ENCODE measurements at places on chromosomes 12 and 14.

- DNase-seq: no peak
These were observed 20.4 kb downstream of the RGS6 start for GRCh38 chr14:71952381-71953363.

DNA sequence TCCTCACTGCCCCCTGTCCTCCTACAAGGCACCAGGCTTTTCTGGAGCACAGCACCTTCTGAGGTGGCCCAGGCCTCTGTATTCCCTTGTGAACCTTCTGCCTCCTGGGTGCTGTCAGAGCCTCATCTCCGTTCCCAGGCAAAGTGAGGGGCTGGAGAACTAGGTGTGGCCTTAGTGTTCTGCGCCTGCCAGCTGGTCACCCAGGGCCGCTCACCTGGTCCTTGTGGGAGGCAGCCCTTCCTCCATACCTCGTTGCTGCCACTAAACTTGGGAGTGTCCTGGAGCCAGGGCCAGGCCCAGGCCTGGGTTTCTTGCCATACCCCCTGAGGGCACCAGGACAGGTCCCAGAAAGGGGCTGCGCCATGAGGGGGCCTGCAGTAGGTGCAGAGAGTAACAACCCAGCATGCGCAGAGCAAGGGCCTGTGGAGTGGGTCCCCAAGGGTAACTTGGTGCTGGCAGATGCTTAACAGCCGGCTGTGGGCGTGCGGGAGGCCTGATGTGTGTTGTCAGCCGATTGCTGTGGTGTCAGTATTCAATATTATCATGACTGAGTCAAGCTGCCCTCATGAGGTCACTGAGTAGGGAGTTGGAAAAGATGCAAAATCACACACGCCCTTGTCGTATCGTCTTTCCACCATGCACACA is 17.1 kb downstream of the OTUB2 start:
- no peak for DNase-seq

DNA sequence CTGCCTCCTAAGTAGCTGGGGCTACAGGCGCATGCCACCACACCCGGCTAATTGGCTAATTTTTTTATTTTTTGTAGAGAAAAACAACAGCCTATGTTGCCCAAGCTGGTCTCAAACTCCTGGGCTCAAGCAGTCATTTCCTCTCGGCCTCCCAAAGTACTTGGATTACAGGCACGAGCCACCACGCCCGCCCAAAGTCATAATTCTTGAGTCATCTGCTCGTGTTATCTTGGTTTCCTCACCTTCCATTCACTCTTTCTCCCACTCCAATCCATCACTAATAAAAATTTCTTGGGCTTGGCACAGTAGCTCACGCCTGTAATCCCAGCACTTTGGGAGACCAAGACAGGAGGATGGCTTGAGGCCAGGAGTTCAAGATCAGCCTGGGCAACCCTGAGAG is 32.0 kb downstream of the ITGA7 start:
- DNase-seq: no peak

- no peak for DNase-seq
These were observed 9.6 kb downstream of the BAG5 start for GRCh38 chr14:103552846-103553210.

- DNase-seq: no peak
These were observed 45.1 kb downstream of the ARID2 start for GRCh38 chr12:45774508-45775162.

- no peak for DNase-seq
These were observed 35.1 kb downstream of the TRPV4 start for GRCh38 chr12:109797905-109798669.

DNA sequence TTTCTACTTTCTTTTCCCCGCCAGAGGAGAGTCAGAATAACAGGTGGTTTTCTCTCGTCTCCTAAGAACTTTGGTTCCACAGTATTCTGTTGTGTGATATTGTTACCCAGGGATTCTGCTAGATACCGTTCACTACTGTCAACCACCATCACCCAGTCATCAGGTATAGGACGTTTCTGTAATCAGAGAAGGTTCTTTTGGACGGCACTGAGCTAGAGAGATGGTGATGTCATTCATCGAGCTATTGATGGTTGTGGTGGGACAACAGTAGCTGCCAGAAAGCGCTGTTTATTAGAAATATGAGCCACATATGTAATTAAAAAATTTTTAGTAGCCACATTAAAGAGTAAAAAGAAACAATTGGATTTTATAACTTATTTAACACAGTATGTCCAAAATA is 17.0 kb downstream of the ERC1 start:
- no peak for DNase-seq

DNA sequence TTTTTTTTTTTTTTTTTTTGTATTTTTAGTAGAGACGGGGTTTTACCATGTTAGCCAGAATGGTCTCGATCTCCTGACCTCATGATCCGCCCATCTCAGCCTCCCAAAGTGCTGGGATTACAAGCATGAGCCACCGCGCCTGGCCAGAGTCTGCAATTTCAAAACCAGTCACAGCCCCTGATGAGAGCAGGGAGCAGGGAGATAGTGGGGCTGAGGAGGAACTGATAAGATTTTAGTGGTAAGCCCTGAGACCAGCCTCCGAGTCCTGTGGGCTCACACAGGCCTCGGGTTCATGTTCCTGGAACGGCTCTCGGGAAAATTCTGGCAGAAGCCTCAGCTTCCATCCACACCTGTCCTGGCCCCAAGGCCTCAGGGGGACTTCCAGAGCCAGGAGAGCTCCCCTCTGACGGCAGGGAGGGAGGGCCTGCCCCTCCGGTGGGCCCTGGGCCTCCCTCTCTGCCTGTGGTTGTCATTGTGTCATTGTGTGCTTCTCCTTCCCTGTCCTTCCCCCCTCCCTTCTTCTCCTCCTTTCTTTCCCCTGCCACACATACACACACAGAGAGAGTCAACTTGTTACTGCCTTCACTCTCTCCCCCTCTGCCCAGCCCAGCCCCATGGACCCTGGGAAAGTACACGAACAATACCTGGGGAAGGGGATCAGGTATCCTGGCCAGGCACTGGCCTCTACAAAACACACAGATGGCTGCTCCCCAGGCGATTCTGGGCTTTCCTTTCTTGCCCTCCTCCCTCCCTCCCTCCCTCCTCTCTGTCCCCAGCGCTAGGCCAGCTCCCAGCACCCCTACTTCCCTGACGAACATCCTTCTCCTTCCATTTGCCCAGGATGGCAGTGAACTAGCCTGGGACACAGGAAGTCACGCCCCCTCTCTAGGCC is 294.1 kb downstream of the DPF3 start:
- no peak for DNase-seq

DNA sequence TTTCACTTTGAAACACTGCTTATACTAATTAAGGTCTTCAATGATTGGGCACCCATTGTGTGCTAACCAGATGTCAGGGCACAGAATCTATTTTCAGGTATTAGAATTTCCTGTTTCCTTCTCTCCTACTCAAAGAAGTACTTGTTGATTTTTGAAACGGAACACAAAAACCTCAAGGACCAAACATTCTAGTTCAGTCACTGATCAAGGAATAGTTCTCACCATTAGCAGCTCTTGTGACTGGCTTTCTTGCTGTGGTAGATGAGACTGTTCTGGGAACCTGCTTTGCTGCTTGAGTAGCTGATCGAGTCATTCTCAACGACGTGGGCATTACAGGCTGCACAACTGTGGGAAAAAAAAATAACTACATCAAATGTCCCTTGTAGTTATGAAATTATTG is 11.0 kb downstream of the DLGAP5 start:
- DNase-seq: no peak

GRCh38 chr12:30257618-30258017 is 438.1 kb downstream of the IPO8 start:
- no peak for DNase-seq

GRCh38 chr14:71566276-71566675 is 366.0 kb upstream of the RGS6 start:
- DNase-seq: no peak

- no peak for DNase-seq
These were observed 13.3 kb upstream of the MAP3K9 start for GRCh38 chr14:70822530-70823185.

GRCh38 chr12:5777451-5777850 is 167.6 kb downstream of the ANO2 start:
- DNase-seq: no peak

DNA sequence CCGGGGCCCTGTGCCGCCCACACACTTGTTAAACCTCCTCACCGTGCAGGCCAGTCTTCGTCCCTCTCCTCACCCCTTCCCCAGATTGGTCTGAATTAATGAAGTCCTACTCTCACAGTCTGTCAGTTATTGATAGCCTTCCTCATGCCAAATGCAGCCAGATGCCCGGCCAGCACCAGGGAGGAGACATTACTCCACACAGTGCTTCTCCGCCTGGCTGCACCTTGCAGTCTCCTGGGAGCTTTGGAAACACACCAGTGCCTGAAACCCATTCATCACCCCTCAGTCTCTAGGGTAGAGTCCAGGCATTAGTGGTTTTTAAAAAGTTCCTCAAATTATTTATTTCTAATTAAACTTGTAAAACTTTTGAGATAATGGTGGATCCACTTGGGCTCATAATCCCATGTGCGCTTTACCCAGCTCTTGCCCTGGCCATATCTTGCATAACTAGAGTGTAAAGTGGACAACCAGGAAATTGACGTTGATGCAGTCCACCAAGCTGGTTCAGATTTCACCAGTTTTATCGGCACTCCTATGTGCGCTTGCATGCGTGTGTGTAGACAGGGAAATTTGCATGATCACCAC is 38.2 kb upstream of the TSPAN9 start:
- DNase-seq: no peak

DNA sequence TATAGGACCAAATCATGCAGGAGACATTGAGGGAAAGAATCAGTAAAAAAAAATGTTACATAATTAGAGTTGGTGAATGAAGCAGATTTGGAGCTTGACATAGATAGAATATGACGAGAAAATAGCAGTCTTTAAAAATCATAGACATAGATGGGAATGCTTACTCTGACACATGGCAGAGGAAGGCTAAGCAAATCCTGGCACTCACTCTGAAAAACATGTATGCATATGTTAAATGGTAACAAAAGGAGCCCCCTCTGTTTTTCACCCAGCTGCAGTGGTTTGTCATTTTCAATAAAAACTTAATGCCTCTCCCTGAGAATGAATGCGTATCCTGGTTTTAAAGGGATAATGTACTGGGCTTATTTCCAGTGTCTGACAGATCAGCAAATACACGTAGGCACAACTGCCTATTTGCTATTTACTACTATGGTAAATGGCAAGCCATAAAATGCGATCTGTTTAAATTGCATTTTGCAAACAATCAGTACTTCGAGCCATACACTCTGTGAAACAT is 561.2 kb upstream of the SEL1L start:
- DNase-seq: no peak

DNA sequence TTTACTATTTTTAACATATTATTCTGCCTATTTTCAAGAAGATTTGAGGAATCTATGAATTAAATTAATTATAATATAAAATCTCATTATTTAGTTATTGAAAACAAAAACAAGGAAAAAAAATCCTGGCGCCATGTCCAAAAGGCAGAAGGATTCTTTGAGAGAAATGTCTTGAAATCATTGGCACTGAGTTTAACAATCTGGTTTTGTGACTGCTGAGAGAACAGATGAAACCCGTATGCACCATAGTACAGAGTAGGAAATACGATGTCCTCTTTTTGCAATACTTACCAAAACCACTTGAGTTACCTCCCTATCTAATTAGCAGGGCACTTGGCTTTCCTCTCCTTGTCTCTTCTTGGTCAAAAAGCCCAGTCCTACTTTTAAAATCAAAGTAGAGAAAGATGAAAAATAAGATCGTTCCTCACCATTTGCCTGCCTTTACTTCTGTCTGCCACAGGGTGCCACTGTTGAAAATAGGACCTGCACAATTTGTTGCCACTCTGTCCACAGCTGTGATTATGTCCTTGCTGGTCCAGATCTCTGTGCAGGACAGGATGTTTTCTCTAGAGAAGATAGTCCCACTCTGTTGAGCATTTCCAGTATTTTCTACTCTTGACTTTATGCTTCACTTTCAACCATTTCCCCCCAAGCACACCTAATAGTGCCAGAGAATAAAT is 179.7 kb downstream of the PDZRN4 start:
- no peak for DNase-seq

GRCh38 chr12:7642876-7643309 is 22.8 kb downstream of the APOBEC1 start:
- no peak for DNase-seq

GRCh38 chr14:49853158-49853477 is 530 bp upstream of the NEMF start:
- no peak for DNase-seq

DNA sequence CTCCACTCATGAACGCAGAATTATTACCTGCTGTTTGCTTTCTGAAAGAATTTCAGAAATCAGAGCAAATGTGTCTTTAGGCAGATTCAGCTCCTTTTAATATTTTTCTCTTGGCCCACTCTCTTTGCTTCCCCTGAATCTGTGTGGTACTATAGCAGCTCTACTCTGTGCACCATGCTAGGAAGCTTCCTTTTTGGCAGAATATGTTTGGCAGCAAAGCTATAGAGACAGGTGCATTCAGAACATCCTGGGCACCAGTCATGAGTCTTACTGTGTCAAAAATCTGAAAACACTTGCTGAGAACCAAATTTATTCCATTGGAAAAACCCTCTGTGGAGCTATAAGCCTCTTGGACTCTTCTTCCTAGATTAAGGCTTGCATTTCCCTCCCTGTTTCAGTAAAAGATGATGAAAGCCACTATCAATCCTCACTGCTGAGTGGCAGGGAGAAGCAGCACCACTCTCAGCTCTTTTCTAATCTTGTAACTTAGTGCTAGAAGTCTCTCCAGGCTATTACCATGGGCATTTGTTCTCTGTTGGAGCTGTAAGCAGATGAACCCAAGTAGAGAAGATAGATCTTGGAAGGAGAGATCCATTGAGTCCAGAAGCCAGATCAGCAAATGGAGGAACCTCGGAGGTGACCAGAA is 18.2 kb downstream of the CIPC start:
- no peak for DNase-seq
